RKO (cell line): ENCODE measurements at places on chromosomes 2 and 18.

- no peak for DNase-seq
These were observed at the start of gene CNDP1 for GRCh38 chr18:74534150-74534969. CNDP1 (plus strand) TSS chr18:74534500; CDS start chr18:74534668, 168 bp downstream.

- DNase-seq, result no peak
These were observed 40.0 kb downstream of the SH3BP4 start for GRCh38 chr2:234991793-234992192.

DNA sequence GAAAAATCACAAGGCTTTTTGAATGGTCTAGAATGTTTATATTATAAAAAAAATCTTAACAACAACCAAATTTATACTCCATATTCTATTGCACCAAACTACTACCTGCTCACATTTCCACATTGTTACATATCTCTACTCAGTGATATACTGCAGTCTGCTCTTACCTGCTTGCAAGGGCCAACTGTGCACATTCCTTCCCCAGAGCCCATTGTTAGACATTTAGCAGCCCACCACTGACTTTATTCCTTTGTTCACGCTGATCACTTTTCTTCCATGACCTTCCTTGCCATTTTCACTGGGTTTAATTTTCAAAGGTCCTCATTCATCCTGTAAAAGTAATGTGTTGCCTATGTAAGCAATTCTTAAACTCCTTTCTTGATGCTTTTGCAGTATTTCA is 109.7 kb upstream of the KCNJ3 start:
- no peak for DNase-seq

- DNase-seq, result peak; percentile 57
These were observed 255.1 kb upstream of the THUMPD2 start for GRCh38 chr2:40034198-40034597.

DNA sequence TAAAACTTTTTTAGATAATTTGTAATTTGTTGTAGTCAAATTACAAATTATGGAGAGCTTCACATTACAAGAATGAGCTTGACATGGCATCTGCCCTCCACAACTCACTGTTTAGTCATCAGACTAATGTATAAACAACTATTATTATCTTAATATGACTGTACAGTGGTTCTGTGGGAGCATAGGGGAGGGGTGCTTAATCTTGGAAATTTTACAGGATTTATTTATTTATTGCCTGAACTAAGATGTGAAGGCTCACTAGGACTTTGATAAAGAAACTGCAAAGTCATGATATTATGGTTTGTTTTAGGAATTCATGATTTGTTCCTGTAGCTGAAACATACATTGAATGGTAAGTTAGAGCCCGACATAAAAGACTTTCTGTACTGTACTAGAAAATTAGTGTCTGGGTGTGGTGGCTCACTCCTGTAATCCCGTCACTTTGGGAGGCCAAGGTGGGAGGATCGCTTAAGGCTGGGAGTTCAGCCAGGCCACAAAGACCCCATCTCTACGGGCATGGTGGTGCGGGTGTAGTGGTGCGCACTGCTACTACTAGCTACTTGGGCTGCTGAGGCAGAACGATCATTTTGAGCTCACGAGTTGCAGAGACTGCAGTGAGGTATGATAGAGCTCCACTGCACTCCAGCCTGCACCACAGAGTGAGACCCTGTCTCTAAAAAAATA is 2.1 kb downstream of the MARCHF7 start:
- DNase-seq, result peak; percentile 69

DNA sequence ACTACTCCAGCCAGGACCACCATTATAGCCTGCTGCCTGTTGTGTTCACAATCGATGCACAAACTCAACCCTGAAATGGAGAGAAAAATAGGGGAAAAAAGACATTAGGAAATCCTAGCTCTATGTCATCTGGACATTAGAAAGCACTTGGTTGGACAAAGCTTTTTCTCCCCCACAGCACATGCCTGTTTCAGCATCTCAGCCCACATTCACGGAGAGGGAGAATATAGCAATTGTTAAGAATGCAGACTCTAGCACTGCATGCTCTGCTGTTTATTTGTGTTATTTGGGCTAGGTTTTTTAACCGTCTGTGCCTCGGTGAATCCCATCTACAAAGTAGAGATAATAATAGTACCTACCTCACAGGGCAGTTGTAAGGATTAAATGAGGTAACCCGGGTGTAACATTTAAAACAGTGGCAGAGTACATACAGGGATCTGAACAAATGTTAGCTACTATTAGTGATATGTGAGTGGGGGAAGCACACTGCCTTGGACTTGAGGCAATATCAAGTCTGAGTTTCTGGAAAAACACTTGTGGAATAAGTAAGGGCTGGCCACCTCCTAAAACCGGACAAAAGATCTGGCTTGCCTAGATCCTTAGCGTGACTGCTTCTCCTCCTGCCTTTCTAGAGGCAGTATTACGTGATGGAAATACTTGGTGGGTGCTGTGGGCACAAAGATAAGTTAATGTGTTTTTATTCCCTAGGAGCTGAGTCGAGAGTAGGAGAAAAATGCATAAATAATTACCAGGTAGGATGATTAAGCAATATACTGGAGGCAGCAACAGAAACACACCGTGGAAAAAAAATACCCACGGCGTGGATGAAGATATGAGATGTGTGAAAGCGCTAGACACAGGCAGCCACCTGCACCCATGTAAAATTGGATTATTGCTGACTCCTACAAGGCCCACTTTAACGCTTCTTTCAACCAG is 1.0 kb upstream of the PPP1CB start:
- DNase-seq, result peak; percentile 30

DNA sequence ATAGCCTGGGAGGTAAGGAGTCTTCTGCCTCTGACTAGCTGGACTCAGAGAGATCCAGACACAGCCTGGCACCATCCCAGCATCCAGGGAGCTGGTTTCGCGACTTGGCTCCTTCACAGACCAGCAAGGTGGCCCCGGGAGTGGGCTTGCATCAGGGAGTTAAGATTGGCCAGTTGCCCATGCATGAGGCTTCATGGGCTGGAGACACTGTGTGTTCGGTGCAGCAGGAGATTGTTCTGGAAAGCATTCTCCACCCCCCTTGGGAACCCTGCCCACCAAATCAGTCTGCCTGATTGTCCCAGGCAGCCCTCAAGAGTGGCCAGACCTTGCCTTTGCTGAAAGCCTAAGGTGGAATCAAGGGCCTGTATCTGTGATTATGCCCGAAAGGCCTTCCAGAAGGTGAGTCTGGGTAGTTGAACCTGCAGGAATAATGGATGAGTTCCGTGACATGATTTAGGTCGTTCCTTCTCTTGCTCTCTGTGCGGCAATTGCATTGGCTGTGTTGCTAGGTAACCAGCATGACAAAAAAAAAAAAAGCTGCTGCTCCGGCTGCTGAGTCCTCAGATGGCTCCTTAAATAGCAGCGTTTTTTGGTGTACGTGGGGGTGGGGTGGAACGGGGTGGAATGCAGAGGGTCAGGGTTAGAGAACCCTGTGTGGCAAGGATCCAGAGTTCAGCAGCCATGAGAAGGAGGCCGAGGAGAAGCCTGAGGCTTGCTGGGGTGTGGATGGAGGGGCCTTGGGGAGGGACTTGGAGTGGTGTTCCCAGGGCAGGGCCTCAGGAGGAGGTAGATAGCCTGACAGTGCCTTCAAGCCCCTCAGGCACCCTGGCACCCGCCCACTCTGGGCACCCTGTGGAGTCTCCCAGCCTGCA is 93.0 kb upstream of the MCFD2 start:
- no peak for DNase-seq

- DNase-seq, result no peak
These were observed 199.1 kb downstream of the PIEZO2 start for GRCh38 chr18:10950080-10950875.

DNA sequence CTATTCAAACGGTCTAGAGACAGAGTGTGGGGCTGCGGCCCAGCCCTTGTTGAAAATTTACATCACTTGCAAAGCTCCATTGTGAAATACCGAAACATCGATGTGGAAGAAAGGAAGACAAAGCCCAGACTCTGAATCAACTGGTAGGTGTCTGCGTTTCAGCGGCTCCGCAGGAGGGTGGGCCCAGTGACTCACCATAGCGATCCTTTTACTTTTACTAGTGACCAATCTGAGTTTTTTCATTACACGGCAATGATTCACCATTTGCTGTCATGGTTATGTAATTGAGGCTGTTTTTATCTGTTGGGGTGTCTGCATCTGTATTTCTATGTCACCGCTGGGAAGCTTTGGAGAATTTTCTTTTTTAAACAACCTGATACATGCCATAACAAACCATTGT is 66.6 kb upstream of the ODC1 start:
- peak; percentile 98 for DNase-seq

DNA sequence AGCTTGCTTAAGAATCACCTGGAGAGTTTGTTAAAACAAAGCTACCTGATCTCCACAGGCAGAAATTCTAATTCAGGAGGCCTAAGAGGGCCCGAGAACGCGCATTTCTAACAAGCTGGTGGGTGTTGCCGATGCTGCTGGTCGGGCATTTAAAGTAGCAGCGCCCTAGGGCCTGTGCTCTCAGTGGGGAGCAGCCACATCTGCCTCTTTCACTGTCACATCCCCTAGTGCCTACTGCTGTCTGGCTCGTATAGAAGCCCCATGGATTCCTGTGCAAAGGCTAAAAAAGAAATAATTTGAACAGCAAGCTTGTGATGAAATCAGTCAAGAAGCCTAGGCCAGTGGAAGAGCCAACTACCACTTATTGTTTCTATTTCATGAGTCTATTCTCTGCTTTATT is 126.7 kb upstream of the SMIM21 start:
- DNase-seq, result no peak

DNA sequence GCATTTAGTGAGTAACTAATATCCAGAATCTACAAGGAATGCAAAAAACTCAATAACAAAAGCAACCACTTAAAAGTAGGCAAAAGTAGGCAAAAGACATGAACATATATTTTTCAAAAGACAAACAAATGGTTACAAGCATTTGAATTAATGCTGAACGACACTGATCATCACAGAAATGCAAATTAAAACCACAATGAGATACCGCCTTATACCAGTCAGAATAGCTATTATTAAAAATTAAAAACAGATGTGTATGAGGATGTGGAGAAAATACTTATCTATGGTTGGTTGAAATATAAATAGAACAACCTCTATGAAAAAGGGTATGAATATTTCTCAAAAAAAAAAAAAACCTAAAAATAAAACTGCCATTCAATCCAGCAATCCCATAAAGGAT is 51.7 kb downstream of the SNTG2 start:
- DNase-seq, result no peak

- no peak for DNase-seq
These were observed 195.6 kb downstream of the CTIF start for GRCh38 chr18:48734460-48734859.

DNA sequence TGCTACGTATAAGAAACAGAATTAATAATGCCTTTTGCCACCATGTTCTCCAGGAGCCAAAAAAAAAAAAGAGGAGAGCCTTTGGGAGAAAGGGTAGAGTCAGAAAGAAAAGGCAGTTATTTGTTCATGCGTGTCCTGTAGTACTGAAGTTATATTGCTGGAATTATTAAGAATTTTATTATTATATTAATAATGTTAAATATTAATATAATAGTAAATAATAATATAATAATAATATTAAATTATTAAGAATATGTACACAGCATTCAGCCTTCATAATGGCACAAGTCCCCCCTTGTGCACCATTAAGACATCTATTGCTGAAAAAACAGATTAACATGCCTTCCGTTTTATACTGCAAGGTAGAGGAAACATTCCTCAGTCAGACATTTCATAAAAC is 8.1 kb downstream of the REG1A start:
- no peak for DNase-seq

DNA sequence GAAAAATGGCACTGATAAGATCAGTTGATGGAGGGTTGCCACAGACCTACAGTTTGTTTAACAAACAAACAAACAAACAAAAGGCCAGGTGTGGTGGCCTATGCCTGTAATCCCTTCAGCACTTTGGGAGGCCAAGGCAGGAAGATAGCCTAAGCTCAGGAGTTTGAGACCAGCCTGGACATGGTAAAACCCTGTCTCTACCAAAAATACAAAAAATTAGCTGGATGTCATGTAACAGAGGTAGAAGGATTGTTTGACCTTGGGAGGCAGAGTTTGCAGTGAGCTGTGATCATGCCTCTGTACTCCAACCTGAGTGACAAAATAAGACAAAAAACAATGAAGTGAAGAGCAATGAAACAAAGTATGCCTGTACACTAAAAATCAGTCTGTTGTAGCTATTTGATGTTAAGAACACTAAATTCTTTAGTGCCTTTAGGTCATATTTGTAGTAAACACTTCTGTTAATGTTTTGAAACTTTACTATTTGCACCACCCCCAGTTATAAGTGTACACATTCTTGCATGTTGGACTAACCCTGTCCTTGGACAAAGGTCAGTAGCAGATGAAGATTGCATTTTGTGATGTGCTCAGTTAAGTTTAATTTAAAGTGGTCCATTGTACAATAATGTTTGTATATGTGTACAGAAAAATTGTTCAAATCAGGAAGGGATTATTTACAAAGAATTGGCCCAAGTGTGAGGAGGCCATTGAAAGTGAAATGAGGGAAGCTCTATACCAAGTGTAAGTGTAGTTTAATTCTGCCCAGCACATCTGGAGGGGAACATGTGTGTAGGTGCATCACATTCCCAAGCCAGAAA is 73.9 kb downstream of the KYNU start:
- DNase-seq, result no peak

DNA sequence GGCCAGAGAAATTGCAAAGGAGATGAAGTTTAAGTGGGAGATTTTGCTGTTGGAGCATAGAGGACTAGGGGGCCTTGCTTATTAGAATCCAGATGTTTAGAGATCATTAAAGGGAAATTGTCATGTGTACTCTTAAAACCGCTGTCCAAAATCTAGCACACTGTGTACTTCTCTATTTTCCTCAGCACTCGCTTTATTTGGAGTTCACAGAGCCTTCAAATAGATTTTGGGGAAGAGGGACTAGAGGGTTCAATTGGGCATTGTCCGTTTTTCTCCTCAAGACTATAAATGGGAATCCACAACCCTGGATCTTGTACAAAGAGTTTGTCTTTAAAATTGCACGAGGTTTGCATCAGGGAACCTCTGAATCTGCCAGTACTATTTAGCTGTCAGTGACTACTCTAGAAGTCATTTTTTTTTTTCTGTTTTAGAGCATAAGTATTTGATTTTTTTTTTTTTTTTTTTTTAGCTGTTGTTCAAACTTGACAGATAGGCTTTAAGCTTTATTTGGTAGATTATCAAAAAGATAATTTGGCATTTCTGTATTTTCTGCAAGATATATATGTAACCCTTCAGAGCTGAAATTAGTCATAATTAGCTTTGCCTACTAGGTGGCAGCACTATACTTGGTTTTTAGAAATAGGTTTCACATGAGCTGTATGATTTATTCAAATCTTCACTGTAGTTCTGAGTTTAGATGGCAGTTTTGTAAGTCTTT is 14.2 kb downstream of the PMS1 start:
- DNase-seq, result peak; percentile 76

- DNase-seq, result peak; percentile 92
These were observed at the start of gene DYNC2LI1 for GRCh38 chr2:43773876-43774613. DYNC2LI1 (plus strand) TSS chr2:43774039; CDS start chr2:43774139, 100 bp downstream.
